Upper lobe of right lung (tissue), 1 donor: ENCODE measurements at places on chromosomes 13 and 19.

GRCh38 chr13:84032116-84032515 is 149.8 kb upstream of the SLITRK1 start:
- no peak for DNase-seq

DNA sequence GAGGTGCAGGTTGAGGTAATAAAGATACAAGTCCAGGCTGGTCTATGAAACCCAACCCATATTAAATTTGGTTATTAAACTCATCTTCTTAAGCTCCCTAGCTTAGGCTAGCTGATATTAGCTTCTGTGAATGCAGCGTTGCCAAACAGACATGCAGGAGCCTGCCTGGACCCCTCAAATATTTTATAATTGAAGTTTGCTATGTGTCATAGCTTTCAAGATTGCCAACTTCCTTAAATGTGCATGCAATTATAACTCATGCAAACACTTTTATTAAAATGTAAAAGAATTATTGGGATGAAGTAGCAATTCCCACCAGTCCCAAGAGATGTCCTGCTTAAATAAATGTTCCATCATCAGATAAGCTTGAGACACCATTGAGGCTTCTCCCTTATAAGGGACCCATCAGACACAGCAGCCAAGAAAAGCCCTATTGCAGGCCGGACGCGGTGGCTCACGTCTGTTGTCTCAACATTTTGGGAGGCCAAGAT is 51.3 kb downstream of the MBNL2 start:
- DNase-seq: no peak

DNA sequence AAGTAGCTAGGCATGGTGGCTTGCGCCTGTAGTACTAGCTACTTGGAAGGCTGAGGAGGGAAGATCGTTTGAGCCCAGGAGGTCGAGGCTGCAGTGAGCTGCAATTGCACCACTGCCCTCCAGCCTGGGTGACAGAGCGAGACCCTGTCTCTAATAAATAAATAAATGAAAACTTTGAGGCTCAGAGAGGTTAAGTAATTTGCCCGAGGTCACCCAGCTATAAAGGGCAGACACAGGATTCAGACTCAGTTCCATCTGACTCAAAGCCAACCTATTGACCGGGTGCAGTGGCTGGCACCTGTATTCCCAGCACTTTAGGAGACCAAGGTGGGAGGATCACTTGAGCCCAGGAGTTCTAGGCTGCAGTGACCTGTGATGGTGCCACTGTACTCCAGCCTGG is 7.4 kb upstream of the OLFM2 start:
- DNase-seq: no peak

- DNase-seq: peak; percentile 82
Observed at GRCh38 chr19:38564981-38565690, 52.6 kb downstream of the MAP4K1 start.

GRCh38 chr13:44188257-44188656 is 185.4 kb upstream of the SERP2 start:
- DNase-seq: no peak

- no peak for DNase-seq
Observed at GRCh38 chr19:13997631-13997962, 8.5 kb downstream of the RFX1 start.

DNA sequence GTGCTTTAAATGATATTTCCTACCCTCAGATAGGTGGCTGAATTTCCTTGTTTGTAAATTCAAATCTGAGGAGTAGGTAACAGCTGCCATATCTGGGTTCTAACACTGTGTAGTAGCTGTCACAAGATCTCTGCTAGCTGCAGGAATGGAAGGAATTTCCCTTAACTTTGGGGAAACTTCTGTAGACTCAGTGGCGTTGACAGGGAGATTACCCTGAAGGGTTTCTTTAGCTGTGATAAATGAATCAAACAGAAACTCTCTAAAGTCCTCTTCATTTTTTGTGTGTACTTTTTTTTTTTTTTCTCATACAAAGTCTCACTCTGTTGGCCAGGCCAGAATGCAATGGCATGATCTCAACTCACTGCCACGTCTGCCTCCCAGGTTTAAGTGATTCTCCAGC is 5.3 kb upstream of the EPSTI1 start:
- no peak for DNase-seq

DNA sequence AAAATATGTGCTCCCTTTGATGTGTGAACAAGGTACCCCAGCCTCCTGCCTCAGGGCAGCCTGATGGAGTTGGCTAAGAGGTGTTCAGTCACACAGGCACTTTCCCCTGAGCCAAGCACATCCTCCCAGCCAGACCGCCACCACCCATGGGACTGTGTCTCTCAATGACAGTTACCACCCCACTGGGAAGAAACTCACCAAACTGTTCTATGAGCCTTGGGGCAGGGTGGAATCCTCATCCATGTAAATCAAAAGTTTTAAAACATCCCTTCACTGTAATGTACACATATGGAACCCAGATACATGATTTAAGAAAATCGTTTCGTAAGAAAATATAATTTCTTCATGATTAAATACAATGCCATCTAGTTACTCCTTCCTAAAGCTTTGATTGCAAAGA is 138.4 kb upstream of the LSM14A start:
- DNase-seq: no peak

GRCh38 chr13:51585696-51586095 is 1.4 kb downstream of the WDFY2 start:
- DNase-seq: no peak

- DNase-seq: no peak
Observed at GRCh38 chr13:71218960-71219359, 648.0 kb downstream of the DACH1 start.

GRCh38 chr13:44825953-44826352 is 163.3 kb downstream of the NUFIP1 start:
- DNase-seq: no peak

DNA sequence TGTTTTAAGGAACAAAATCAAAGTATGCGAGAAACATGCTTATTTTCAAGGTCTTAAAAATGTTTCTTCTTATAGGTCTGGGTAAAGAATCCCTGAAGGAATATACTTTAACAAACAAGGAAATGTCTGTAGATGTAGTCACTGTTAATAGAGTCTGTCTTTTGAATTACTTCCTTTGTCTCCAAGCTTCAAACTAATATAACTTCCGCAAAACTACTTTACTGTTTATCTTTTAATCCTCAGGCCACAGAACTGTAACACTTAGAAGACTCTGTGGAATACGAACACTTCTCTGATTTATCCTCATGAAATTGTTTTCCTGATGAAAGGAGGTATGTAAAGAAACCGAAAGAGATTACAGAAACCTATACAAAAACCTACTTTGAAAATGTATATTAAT is 316.0 kb downstream of the PCDH9 start:
- DNase-seq: no peak

DNA sequence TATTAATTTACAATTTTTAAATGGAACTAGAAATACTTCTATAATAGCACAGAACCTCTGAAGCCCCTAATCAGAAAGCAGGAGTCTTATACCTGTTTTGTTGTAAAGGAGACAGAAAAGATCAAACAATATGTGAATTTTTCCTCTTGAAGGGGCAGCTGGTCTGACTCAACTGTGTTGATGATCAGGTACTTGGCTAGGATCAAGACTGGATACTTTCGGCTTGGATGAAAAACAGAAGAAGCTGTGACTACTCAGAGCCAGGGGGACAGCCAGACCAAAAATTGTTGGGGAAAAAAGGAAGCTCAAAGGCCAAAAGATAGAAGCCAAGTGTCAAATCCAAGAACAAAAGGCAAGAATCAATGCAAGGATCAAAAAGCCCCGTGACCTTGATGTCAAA is 195.6 kb downstream of the KCTD12 start:
- DNase-seq: no peak

DNA sequence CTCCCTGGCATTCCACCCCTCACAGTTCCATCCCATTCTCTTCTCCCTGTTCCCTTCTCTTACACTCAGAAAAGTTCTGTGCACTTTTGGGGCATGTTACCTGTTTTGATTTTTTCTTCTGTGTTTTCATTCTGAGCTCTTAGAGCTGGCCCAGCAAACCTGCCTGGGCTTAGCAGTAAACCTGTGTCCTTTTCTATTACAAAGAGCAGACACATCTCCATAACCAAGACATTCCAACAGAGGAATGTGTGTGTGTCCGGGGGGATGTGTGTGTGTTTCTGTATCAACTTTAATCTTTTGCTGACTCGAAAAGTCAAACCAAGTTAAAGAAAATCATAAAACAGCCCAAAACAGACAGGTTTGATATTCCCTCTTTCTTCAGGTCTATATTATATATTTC is 49.1 kb upstream of the SOX21 start:
- DNase-seq: no peak

- DNase-seq: no peak
Observed at GRCh38 chr19:50047671-50048070, 21.9 kb downstream of the ZNF473 start.

- DNase-seq: peak; percentile 66
Observed at GRCh38 chr19:52896431-52897137, 851 bp downstream of the ZNF320 start.

GRCh38 chr13:51271528-51272085 is 49.4 kb downstream of the FAM124A start:
- DNase-seq: no peak

DNA sequence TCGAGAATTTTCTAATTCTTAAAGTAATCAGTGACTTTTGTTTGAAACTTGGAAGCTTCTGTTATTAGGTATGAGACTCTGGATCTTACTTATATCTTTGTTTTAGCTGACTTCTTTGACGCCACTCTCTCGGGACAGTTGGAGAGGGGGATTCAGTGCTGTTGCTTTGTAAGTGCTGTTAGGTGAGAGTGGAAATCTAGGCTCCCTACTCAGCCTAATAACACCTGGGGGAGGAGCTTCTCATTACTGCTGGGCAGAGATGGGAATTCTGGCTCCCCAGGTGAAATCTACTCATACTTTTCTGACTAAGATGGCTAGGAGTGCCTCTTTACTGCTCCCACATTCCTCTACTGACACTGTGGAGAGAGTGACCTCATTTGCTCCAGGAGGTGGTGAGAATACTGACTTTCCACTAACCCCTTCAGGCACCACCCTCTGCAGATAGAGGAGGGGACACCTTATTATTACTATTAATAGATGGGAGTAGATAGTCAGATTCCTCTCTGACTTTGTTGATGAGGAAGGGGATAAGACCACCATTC is 324.9 kb upstream of the SPRY2 start:
- DNase-seq: no peak

DNA sequence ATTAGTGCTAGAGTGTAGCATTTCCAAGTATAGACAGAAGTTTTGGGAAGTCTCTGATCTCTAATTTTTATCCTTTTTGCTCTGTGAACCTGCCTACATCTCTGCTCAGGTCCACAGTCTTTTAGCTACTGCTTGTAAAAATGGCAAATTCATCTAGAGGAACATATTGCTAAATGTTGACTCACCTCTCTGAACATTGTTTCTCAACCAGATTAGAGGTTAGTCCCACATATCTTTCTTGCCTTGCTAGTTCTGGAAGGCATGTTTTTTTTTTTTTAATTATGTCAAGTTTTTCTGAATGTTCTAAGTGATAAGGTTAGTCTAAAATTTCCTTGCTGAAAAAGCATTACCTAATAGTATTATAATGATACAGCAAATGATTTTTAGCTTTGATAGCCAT is 2889.6 kb upstream of the PCDH20 start:
- no peak for DNase-seq

DNA sequence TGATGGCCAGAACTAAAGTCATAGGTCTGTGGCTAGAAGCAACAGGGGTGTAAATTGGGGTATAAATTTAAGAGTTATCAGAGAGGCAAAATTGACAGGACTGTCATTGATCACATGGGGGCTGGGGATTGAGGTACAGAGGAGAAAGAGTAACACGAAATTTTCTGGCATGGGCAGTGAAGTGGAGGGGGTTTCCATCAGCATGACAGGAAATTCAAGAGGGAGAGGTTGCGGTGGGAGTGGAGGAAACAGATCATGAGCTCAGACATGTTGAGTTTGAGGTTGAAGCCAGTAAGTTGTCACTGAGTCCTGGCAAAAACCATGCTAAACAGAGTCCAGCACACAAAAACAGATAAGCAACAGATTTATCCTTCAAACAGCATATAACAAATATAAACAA is 192.1 kb upstream of the TSC22D1 start:
- no peak for DNase-seq

GRCh38 chr13:44300895-44301638 is 72.6 kb upstream of the SERP2 start:
- DNase-seq: no peak

DNA sequence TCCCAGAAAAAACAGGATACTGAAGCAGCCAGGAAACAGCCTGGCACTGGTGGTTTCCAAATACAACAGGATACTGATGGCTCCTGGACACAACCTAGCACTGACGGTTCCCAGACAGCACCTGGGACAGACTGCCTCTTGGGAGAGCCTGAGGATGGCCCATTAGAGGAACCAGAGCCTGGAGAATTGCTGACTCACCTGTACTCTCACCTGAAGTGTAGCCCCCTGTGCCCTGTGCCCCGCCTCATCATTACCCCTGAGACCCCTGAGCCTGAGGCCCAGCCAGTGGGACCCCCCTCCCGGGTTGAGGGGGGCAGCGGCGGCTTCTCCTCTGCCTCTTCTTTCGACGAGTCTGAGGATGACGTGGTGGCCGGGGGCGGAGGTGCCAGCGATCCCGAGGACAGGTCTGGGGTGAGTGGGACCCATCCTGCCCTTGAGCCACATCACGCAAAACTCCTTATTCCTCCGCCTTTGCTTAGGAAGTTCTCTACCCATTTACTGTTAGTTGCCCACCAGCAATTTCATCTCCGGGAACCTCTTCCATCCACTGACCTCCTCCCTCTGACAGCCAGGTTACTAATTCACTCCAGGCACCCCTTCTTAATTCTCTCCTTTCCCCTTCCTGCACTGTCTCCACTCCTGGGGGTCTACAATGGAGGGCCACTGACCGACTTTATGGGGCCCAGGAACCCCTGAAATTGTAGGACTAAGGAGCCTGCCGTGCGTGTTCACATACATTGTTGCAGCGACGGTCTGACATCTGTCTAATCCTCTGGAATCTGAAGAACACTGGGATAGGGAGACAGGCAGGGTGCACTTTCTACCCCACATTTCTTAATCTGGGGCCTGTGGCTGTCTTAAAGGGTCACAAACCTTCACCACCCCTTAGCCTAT is 1.2 kb downstream of the ITPKC start:
- peak; percentile 83 for DNase-seq

DNA sequence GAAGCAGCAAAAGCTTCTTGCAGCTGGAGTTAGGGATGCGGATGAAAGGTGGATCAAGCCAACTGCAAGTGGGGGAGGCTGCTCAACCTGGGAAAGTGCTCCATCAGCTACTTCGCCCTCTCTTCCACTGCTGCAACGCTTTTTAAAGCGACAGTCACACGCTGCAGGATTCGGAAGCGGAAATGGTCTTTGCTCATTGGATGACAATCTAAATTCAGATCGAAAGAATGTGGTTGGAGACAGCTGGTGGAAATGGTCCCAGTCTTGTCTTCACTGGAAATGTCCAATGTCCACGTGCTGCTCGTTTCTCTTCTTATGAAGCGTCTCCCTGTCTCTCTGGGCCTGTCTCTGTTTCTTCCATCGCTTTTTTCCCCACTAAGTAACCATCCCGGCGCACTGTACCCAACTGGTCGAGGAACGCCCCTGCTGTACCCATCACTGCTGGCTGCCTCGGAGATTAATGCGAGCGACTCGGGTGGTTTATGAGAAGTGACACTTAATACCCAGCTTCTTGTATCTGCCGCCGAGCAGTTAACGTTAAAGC is 2.1 kb upstream of the FGF9 start:
- peak; percentile 63 for DNase-seq
